A549 treated with CpdA at 1 μM for 4 hours (cell line): ENCODE measurements at places on chromosomes 16 and 17. TPM values are rescaled to one million over a fixed set of nuclear protein-coding genes. Genes with fewer than 3 reads are reported as not detected.

Gene PHKG2
- 21.1 to 26.6 TPM (median 23.0 TPM) in 5 replicates for total RNA-seq

Gene UNKL
- 27.5 to 45.1 TPM (median 44.8 TPM) in 5 replicates for total RNA-seq

Gene CIBAR2
- total RNA-seq: not detected in 5 replicates

Gene TPSD1
- 0.03 TPM in 1 of 5 replicates, not detected in the others for total RNA-seq

Gene CCDC154
- total RNA-seq: 0.14 to 0.89 TPM (median 0.44 TPM) in 5 replicates

Gene GUCY2D
- total RNA-seq: 0.08 TPM in 1 of 5 replicates, not detected in the others

Gene EPOP
- 11.2 to 15.0 TPM (median 14.6 TPM) in 5 replicates for total RNA-seq

Gene ABCA6
- 0.02 TPM in 1 of 5 replicates, not detected in the others for total RNA-seq

Gene KRT38
- total RNA-seq: not detected in 5 replicates

Gene CNGB1
- total RNA-seq: 0.07 to 0.38 TPM (median 0.12 TPM) in 5 replicates

Gene YBX2
- 0.45 to 0.97 TPM (median 0.60 TPM) in 4 of 5 replicates, not detected in the other for total RNA-seq

Gene HOXB1
- not detected in 5 replicates for total RNA-seq

Gene TMIGD1
- total RNA-seq: not detected in 5 replicates

Gene JPT1
- 746 to 889 TPM (median 834 TPM) in 5 replicates for total RNA-seq

Gene OTOP3
- total RNA-seq: not detected in 5 replicates

Gene KRT222
- 0.38 to 0.66 TPM (median 0.58 TPM) in 5 replicates for total RNA-seq

Gene CDRT4
- 1.2 to 2.9 TPM (median 1.9 TPM) in 5 replicates for total RNA-seq

Gene AGRP
- not detected in 5 replicates for total RNA-seq

Gene CDC6
- 55.8 to 65.8 TPM (median 60.4 TPM) in 5 replicates for total RNA-seq

Gene PRR15L
- total RNA-seq: 0.08 to 0.20 TPM (median 0.15 TPM) in 4 of 5 replicates, not detected in the other

Gene PYY
- total RNA-seq: 0.11 TPM in 1 of 5 replicates, not detected in the others

Gene CRYBA1
- not detected in 5 replicates for total RNA-seq

Gene GALNS
- 34.8 to 50.0 TPM (median 48.7 TPM) in 5 replicates for total RNA-seq

Gene DNAI2
- 0.06 TPM in 1 of 5 replicates, not detected in the others for total RNA-seq
